NCI-H510A (cell line): ENCODE measurements at places on chromosomes 5 and 9.

DNA sequence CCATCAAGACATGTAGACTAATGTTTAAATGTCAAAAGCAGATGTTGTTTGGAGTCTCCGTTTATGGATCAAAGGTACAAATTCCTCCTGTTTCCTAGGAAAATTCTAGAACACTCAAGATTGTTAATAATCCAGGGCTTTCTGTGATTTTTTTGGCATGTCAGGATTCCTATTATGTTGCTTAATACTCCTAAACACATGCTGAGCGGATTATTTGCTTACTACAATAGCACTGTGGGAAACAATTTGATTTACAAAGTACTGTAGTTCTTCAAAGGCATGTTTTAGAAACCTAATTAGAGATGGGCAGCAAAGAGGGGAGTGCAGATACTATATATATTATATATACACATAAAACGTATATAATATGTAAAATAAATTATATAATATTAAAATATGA, 19.0 kb upstream of the SCAMP1 start:
- DNase-seq = no peak

DNA sequence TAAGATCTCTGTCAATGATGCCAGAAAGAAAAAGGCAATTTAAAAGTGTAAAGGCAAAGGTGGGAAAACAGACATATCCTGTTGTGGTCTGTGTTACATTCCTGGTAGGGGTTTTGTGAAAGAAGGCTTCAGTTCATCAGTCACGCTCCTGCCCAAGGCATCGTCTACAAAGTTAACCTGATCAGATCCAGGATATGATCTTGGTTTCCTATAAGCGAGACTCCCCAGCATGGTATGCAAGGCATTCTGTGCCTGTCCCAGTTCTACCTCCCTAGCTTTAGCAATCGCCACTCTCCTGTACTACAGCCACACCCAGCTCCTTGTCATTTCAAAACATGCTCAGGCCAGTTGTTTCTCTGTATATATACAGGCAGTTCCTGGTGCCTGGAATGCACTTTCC, 58.0 kb upstream of the PTPN3 start:
- DNase-seq = no peak

DNA sequence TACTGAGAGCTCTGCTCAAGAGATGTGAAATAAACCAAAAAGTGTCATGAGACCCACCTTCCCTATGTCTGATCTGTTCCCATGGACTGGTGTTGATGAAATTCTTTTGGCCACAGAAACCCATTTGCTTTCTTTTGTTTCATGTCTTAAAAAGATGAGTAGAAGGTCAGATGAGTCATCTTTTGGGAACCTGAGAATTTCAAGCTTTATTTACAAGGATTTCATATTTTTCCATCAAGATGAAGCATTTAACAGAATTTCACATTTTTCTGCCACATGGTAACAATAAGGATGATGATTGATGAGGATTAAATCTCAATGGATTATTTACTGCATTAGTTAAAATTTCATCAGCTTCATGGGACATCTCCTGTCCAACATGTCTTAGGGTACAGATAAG, 337.8 kb downstream of the DEPDC1B start:
- no peak for DNase-seq

DNA sequence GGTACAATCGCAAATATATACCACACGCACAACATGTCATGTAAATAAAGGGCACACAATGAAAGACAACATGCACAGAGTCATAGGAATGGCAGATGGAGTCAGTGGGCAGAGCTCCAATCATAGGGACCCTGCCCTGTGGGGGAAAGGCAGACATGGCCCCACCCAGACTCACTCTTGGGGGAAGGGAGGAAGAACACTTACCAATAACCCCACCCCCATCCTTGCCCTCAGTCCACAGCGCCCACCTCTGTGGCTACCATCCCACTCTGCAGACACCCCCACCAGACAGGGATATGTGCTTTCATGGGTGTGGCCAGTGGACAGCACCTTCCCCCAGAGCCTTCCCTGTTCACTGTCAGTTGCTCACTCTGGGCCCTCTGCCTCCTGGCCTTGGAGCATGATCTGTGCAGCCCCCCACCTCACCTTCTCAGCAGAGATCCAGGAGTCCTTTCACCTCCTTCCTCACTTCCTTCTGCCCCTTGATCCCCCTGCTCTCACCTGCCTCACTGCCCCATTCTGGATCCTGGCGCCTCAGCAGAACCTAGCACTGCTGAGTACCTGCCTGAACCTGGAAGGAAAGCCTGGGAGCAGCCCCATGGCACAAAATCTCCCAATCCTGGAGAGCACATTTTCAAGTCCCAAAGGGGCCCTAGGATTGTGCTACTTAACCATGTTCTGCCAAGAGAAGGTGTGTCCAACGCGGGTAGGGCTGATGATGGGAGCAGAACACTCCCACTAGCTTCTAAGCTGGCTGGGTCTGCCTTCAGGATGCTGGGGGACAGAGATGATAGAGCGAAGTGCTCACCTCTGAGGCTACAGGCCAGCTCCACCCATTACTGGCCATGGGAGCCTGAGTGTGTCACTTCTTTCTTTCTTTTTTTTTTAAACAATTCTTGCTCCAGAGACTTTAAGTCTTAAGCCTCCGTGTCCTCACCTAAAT, 1.5 kb upstream of the PHF19 start:
- no peak for DNase-seq

DNA sequence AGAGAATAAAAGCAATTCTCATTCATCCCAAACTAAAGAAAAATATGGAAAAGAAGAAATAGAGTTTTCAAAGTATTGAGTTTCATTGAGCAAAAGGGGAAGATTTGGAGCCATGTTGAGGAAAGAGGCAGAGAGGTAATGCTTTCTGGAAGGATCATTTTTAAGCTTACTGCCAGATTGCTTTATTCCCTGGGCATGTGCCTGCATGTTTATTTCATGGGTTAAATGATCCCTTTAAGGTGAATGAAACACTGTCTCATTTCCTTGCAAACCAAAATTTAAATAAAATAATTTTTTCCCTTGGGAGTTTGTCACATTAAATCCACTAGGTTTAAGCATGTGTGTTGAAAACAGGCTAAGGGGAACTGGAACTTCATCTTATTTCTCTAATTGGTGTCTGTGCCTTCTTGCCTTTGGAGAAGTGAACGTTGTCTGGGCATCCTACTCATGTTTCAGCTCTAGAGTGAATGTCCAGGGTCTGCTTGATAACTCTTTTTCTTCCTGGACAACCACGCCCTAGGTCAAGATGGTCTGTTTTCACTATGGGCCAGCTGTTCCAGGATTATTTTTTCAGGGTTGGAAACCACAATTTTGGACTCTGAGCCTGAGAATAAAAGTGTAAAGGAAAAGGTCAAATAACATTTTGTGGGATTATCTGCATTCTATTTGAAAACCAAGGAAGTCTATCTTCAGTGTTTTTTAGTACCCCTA, 114.1 kb upstream of the ELL2 start:
- no peak for DNase-seq

GRCh38 chr9:106146066-106146840, 451.9 kb downstream of the TMEM38B start:
- no peak for DNase-seq

DNA sequence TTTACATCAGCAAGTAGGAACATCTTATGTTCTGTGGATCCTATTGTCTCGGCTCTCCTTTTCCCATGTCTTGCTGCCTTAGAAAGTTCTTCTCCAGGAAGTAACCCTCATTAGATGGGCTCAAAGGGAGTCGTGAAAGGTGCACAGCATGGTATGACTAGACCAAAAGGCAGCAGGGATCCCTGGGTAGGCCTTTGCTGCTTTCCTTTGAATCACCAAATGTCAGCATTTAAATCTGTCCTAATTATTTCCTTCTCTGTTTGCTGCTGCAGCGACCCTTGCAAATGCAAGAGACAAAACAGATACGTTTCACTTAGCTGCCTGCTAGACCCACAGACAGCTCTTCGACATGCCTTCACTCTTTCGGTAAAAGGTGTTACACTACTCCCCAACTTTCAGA, 218.4 kb downstream of the ACTL7B start:
- no peak for DNase-seq

- DNase-seq = no peak
Observed at GRCh38 chr5:88172847-88173758, 95.5 kb downstream of the TMEM161B start.
